ENCODE measurements at places on chromosomes 2 and 18. TPM values are rescaled to one million over a fixed set of nuclear protein-coding genes. Genes with fewer than 3 reads are reported as not detected.

GRCh38 chr18:70288851-70289328 is at the start of gene SOCS6:
TSS of gene SOCS6 (plus strand) at chr18:70289045. CDS start at chr18:70324669, 35,624 bp downstream.
- DNase-seq = peak; percentile 54

GRCh38 chr18:42274488-42275137 is 319.6 kb downstream of the PIK3C3 start:
- DNase-seq = no peak

- no peak for DNase-seq
These were observed 233.2 kb downstream of the SLC8A1 start for GRCh38 chr2:40218679-40219078.

DNA sequence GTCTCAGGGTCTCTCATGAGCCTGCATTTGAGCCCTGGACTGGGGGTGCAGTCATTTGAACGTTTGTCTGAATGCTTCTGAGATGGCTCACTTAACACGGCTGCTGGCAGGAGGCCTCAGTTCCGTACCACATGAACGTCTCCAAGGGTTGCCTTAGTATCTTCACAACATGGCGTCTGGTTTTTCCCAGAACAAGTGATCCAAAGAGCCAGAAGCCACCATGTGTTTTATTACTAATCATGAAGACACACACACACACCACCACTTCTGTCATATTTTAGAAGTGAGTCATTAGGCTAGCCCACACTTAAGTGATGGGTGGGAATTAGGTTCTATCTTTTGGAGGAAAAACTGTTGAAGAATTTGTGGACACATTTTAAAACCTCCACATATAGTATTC is 15.0 kb upstream of the MYO1B start:
- DNase-seq = no peak

GRCh38 chr18:23324056-23324811 is 128.9 kb upstream of the RIOK3 start:
- no peak for DNase-seq

- DNase-seq = no peak
These were observed 14.3 kb upstream of the PTH2R start for GRCh38 chr2:208392300-208392699.

DNA sequence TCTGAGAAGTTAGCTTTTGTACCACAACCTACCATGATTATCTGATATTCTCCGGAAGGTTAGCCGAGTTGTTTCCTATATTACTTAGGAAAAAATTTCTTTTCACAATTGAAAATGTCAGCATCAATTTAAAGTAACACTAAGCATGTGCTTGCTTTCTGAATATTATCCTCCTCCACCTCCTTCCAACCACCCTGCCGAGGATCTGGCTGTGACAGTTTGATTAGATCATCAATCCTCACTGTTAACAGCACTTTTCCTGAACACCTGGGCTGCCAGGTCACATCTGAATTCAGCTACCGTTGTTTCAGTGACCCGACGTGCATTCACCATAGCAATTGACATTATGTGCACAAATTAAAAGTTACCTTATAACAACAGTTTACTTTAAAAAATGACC is 207.0 kb downstream of the ZNF407 start:
- no peak for DNase-seq

DNA sequence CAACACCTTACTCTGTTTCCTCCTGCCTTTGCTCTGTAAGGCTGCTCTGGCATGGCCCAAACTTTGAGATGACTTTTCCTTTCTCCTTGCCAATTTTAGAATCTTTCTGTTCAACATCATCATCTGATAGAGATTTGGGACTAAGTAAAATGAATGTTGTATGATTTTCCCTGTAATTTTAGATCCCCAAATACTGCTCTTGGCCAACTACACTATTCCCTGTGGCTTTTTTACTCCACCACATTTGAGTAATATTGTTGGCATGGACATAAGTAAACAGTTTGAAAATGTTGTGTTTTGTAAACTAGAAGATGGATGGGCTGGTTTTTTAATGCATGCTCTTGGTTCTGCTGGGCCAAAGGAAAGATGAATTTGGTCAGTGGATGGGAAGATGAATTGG is 12.1 kb downstream of the LTBP1 start:
- no peak for DNase-seq

DNA sequence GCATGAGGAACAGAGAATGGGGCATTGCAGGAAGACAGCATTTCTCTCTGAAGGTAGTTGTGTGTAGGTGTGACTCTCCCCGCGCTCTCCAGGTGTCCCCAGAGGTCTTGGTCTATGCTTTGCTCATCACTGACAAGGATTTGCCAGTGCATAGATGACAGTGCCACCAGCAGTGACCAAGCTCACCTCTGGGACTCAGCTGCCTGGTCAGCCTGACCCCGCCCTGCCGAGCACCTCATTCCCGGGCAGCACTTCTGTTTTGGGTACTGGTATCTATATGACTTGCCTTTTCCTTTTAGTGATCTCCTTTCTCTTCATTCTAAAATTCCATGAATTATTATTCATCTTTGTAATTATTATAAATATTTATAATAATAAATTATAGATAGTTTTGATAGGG is 59.1 kb downstream of the GBX2 start:
- no peak for DNase-seq

DNA sequence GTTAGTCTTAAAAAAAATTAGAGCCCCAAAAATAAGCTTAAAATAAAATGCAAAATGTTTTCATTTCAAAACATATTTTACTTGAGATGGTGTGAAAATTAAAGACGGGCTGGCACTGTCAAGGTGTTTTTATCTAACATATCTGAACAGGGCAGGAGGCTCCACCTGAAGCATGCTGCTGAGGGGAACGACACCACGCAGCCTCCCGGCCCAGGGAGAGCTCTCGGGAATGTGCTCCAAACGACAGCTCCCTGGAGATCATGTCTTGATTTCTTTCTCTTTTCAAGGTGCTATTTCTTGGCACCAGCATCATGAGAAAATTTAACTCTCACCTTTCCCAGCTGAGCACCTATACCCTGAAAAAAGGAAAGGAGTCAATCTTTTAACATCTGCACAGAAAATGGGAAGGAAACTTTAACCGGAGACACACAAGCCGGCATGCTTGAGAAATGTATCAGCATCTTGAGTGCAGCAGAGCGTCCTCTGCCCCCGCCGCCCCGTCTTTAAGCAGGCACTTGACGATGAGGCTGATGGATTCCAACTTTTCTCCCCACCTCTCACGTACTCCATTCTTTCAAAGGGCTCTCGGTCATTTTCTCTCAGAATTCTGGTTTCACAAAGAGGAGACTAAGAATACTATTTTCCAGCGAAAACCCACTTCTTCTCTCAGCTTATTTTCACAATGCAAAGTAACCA is 56.6 kb downstream of the EIPR1 start:
- no peak for DNase-seq

DNA sequence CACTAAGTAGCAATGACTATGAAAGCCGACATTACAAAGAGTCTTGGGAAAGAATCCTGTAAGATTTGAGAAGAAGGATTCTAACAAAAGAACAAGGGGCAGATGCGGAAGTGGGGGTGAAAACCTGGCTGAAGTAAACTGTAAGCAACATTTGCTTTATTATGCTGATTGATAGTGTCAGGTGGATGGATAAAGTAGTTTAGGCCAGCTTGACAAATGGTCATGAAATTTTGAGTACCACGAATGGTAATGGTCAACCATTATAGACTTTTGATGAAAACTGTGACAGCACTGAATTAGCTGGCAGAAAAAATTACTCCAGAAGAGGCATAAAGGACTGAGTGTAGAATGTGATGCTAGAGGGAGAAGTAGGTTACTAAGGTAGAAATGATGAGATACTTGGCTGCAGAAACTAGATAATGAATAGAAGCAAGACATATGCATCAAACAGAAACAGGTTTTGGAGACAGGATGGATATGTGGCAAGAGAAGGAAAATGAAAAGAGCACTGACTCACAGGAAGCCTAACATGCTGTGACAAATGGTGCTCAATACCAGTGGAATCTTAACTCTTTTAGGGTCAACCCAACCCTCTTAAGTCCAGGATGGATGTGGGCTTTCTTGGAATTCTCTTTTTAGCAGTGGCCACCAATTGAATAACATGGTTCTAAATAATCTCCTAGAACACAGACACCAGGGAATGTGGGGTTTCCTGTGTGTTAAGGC is 6.8 kb downstream of the THUMPD2 start:
- no peak for DNase-seq

GRCh38 chr2:45789317-45789716 is 137.8 kb downstream of the PRKCE start:
- no peak for DNase-seq

DNA sequence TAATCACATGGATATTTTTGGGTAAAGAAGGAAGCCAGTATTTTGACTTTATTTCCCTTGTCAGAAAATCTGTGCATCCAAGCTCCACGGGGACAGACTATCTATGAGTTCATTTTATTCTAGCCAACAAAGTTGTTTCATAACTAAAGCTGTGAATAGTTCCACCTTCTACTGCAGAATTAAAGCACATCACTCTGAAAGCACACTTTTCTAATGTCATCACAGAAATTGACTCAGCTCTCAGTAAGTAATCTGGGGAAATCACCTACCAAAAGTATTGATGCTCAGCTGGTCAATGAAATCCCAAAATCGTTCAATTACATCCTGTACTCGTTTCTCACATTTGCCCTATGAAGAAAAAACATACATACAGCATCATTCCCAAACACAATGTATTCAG is 19.1 kb downstream of the IAH1 start:
- DNase-seq = no peak

GRCh38 chr18:55419947-55420664 is 167.9 kb downstream of the TCF4 start:
- no peak for DNase-seq

DNA sequence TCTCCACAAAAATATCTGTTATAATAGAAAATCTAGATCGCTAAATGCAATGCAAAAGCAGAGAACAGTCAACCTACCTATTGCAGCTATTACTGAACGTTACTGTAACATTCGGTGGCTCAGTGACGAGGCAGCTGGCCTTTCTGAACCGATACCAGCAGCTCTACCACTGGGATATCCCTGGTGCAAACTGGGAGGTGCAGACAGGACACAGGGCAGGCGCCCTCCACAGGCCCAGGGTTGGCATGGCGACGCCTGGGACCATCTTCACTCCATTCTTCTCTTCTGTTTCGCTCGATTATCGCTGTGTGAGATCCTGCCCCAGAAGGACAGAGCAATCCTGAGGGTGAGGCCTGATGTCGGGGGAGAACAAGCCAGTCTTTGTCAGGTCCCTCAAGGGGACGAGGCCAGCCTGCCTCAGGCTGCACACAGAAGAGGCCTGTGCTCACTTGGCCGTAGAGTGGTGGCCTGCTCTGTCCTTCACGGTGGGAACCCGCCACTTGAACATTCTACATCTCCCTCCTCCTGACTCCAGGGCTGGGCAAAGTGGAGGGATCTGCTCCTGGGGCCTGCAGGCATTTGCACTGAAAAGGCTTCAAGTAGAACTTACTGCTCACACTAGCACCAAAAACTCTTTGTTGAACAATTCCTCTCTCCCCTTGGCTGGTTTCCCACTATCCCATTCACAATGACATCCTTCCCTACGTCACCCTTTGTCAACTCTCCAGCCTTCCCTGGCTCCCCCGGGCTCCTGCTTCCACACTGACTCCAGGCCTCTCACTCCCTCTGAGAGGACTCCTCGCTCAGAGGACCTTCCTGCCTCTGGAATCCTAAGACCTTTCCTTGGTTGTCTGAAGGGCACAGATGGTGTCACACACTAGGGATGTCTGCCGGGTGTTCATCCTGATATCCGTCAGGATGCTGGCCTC is 49.7 kb downstream of the CYRIA start:
- no peak for DNase-seq

TOGARAM2 gene
- 9.6 TPM for total RNA-seq

TIA1 gene
- total RNA-seq = 98.6 TPM

FECH gene
- total RNA-seq = 17.5 TPM

PCARE gene
- total RNA-seq = not detected

PLEK gene
- 7.6 TPM for total RNA-seq

TNFRSF11A gene
- total RNA-seq = 5.7 TPM

UPP2 gene
- total RNA-seq = not detected

TUBA3D gene
- total RNA-seq = not detected

SOWAHC gene
- total RNA-seq = 0.97 TPM

CYP1B1 gene
- 3.3 TPM for total RNA-seq

DES gene
- total RNA-seq = not detected
